ENCODE measurements at places on chromosomes 7 and 10. TPM values are rescaled to one million over a fixed set of nuclear protein-coding genes. Genes with fewer than 3 reads are reported as not detected.
A peak's percentile ranks its signal among the peaks of the same experiment; 100 is the strongest.

- DNase-seq, result no peak
Measured at GRCh38 chr7:73828107-73828803, 2.5 kb upstream of the CLDN4 start.

DNA sequence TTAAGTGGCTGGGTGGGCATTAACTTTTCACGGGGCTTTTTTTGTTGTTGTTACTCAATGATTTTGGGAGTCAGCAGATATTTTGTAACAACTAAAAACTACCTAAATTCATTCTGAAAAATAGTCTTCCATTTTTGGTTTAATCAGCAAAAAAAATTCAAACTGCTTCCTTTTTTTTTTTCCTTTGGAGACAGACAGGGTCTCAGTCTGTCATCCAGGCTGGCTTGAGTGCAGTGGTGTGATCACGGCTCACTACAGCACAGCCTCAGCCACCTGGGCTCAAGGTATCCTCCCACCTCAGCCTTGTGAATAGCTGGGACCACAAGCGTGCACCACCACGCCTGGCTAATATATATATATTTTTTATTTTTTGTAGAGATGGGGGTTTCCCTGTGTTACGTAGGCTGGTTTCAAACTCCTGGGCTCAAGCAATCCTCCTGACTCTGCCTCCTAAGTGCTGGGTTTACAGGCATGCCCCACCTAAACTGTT is 36.5 kb downstream of the SKIDA1 start:
- DNase-seq, result no peak

- no peak for DNase-seq
Measured at GRCh38 chr7:150580638-150581394, 13.6 kb downstream of the GIMAP4 start.

GRCh38 chr7:100681491-100682227 is 8.1 kb downstream of the GNB2 start:
- DNase-seq, result peak; percentile 67

DNA sequence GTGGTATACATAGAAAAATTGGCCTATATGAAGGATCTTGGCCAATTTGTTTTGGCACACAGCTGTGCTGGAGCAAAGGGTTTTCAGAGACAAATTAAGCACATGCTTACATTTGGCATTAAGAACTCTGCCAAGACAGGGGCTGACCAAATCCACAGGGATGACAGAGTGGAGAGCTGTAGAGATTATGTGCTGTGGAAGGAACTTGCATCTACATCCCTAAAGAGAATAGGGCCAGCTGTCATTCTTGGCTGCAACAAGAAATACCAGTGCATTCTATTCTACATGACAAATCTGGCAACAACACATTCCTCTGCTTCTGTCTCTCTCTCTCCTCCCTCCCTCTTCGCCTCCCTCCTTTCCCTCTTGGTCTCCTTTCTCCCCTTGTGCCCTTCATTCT is 75.6 kb downstream of the POM121L12 start:
- no peak for DNase-seq

Gene PDE6C
- not detected for total RNA-seq

GRCh38 chr7:49878089-49878488 is 104.7 kb downstream of the VWC2 start:
- DNase-seq, result no peak

- no peak for DNase-seq
Measured at GRCh38 chr7:47294556-47295222, 287.2 kb downstream of the TNS3 start.

Gene TEX36
- total RNA-seq, result not detected

DNA sequence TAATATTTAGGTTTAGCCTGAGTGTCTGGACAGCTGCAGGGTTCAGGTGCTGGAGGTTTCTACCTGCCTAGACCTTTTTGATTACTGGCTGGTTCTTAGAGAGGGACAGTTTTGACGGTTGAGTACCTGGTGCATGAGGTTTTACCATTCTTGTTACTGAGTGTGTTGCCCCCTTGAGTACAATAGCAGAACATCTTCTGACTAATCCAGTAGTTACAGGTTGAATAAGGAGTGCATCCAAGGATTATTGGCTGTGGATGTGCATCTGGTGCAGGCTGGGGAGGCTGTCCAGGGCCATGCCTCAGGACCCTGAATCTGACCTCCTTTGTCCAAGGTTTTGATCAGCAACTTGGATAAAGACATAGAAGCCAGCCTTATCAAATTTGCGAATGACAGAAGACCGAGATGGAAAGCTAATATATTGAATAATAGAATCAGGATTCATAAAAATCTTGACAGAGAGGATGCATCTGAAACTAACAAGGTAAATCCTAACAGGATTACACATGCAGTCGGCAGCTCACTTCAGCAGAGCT is 23.1 kb downstream of the PLPP4 start:
- no peak for DNase-seq

Gene NEUROD6
- not detected for total RNA-seq

Gene LOXL4
- total RNA-seq, result 10.3 TPM

Gene PGAM2
- 0.81 TPM for total RNA-seq

DNA sequence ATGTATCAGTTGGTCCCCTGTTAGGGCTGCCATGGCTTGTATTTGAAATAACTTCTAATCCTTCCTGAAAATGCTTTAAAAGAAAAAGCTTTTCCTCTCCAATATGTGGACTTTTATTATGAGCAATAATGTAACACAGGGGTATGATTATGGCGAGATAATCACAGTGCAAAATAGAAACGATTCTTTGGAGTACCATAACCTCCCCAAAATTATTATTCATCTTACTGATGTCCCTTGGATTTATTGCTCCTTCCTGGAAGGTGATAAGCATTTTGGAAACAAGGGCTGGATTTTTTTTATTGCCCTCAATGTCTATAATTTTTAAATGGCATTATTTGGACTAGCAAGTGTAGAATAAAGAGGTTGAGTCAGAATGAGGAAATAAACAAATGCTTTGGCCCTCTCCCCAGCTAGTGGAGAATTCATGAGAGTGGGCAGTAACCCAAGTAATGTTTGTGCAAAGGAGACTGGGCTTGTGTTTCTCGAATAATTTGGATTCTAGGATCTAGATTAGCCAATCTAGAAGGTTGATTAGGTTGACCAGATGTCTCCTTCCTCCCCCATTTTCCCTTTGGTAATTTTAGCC is 403.9 kb upstream of the CELF2 start:
- DNase-seq, result no peak

DNA sequence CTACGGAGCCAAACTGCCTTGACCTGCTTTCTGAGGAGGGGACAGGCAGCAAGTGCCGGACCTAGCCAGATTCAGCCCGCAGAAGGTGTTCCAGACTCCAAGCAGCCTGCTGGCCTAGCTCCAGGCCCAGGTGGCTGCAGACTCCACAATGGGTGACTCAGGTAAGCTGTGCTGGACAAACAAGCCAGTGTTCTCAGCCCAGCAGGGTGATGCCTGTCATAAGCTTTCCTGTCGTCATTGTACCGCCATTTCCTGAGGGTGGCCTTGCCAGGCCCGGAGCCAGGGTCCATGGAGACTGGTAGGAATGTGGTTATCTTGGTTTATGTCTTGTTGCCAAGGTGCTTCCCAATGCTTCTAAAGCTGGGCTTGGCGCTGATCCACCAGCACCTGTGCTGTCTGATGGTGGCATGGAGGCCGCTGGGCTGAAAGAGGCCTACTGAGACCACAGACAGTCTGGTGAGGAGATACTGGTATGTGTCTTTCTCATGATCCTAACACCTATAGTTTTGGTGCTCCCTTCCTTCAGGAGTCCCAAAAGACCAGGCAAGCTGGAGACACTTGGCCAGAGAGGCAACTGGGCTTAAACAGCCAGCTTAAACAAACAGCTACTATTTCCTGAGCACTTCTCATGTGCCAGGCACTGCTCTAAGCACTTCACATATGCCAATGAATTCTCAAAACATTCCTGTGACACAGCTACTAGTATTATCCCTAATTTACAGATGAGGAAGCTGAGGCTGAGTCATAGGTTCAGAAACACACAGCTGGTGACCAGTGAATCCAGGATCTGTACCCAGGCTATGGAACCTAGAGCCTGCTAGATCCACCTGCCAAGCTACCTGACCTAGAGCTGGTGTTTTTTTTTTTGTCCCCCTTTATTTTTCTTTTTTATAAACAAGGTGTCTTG is 42.0 kb downstream of the ZC3HC1 start:
- DNase-seq, result no peak

DNA sequence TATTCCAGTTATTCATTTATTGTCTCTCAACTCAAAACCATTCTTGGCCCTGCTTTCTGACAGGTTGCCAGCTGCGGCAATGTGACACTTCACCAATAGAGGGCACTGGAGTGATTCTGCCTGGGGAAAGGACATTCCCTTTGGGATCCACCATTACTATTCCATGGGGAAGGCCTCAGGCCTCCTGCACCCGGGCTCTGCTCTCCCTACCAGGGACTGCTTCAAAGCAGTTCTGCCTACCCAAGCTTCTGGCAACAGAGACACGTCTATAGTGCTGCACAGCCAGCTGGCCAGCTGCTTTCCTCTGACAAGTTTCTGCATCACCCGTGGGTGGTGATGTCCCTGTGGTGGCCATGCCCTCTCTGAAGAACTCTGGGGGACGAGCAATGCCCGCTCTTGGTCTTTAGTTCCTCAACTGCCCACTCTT is 163.8 kb downstream of the ELMO1 start:
- peak; percentile 69 for DNase-seq

GRCh38 chr7:44415510-44415909 is 74.9 kb downstream of the NUDCD3 start:
- DNase-seq, result no peak

Gene VSTM4
- total RNA-seq, result 9.5 TPM

Gene KNDC1
- 0.16 TPM for total RNA-seq

Gene SRRM3
- 8.7 TPM for total RNA-seq

GRCh38 chr10:68474021-68474420 is 2.2 kb upstream of the DNA2 start:
- no peak for DNase-seq

- DNase-seq, result no peak
Measured at GRCh38 chr10:116026725-116027124, 246.3 kb downstream of the GFRA1 start.

DNA sequence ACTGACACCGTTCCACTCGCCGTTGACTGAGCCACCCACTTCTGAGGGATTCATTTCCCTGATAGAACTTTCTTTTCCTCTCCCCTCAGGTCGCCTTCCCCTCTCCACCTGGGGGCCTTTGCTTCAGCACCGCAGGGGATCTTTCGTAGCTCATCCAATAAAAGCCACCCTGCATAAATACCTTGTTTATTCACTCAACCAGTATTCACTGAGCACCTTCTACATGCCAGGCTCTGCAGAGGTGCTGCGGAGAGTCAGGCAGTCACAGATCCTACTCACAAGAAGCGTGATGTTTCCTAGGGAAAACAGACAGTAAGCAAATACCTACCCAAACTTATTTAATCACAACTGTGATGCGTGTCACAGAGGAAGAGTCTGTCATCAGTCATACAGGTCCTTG is 127.7 kb downstream of the TEX36 start:
- no peak for DNase-seq

GRCh38 chr10:7544203-7544602 is 122.6 kb downstream of the ITIH5 start:
- DNase-seq, result no peak

Data from sigmoid colon (tissue), 7 donors.